Stimulated activated CD4-positive, alpha-beta T cell treated with anti-CD3 and anti-CD28 coated beads, TNF-alpha, amount 100 ng/mL, for 24 hours (primary cell): ENCODE measurements at places on chromosomes 2 and 18.
A peak's percentile ranks its signal among the peaks of the same experiment; 100 is the strongest.

- peak; percentile 31 for DNase-seq
These were observed 55.1 kb upstream of the MAP4K3 start for GRCh38 chr2:39492095-39492590.

DNA sequence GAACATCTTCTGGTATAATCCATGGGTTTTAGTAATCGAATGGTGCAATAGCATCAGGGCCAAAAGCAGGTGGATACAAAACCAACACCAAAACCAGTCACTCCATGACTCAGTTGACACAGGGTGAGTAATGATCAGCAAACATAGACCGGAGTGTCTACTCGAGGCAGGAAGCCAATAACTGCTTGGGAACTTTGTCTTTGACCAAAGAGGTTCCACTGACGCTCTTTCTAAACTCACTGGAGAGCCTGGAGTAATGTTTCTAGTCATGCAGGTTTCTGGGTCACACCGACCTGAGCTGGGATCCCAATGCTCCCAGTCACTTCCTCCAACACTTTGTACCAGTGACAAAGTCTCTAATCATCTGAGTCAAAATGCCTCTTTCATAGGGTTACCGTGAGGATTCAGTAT is 30.9 kb downstream of the MREG start:
- peak; percentile 5 for DNase-seq

GRCh38 chr2:241289597-241289996 is 25.9 kb downstream of the HDLBP start:
- DNase-seq: no peak

DNA sequence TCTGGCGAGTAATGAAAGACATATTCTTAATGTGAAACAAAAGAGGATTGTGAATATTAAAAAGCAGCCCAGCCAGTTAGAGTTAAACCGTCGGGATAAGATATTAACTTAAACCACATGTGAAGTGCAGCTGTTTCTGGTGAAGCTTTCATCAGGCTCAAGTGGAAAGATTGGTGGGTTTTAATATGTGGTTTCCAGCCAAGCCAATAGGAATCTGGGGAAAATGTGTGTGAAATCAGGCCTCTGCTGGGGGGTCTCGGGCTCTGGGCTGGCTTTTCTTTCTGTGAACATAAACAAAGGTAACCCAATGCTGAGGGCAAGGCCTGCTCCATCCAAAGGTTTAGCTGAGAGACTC is 279.6 kb downstream of the SLC4A3 start:
- DNase-seq: no peak

DNA sequence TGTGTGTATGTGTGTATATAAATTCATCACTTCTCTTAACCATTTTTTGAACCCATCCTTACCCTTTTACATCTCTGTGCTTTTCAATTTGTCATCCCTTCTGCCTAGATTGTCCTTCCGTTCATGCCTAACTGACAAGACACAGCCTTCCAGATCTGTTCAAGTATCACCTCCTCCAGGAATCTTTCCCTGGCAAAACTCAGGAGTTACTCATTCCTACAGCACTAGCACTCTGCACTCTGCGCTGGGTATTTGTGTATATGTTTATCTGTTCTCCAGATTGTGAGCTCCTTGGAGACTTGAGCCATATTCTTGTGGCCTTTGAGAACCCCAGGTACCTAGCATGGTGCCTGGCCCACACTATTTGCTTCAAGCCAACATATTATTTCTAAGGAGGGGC is 26.8 kb upstream of the ASXL2 start:
- DNase-seq: no peak
